Activated T-helper 1 cell treated with anti-CD3 and anti-CD28 coated beads, Interleukin-2, amount 50 U/mL, for 16 hours (primary cell): ENCODE measurements at places on chromosomes 11 and 22.

GRCh38 chr22:38412435-38413084 is 42.4 kb downstream of the KCNJ4 start:
- no peak for DNase-seq

- DNase-seq = no peak
Observed at GRCh38 chr22:26636296-26636695, 14.5 kb downstream of the CRYBA4 start.

DNA sequence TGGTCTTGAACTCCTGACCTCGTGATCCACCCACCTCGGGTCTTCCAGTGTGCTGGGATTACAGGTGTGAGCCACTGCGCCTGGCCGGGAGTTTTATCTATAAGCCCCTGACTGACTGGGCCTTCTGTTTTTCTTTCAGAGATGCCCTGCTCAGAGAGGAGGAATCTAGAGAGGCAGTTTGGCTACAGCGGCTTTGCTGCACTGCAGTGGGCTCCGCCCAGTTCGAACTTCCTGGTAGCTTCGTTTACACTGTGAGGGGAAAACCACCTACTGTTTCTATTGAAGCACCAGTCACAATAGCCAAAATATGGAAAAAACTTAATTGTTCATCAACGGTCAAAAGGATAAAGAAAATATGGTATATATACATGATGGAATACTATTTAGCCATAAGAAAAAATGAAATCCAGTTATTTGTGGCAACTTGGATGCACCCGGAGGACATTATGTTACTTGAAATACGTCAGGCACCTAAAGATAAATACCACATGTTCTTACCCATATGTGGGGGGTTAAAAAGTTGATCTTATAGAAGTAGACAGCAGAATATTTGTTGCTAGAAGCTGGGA is 31.9 kb upstream of the FAM181B start:
- no peak for DNase-seq

- no peak for DNase-seq
Observed at GRCh38 chr11:2140411-2141400, 1.5 kb upstream of the IGF2 start.

DNA sequence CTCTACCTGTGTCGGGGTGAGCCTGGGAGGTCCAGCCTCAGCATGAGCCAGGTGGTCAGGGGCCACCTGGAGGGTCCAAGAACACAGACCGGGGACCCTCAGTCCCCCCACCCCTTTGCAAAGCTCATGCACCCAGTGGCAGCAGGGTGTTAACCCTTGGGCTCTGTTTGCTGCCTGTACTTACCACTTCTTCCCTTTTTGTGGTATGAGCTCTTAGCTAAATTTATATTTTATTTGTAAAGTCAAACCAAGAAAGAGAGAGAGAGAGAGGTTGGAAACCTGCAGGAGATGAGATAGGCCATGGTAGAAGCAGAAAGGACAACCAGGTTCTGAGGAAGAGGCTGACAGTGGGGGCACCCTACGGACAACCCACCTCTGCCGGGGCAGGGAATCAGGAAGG is 29.9 kb downstream of the IL10RA start:
- DNase-seq = no peak

DNA sequence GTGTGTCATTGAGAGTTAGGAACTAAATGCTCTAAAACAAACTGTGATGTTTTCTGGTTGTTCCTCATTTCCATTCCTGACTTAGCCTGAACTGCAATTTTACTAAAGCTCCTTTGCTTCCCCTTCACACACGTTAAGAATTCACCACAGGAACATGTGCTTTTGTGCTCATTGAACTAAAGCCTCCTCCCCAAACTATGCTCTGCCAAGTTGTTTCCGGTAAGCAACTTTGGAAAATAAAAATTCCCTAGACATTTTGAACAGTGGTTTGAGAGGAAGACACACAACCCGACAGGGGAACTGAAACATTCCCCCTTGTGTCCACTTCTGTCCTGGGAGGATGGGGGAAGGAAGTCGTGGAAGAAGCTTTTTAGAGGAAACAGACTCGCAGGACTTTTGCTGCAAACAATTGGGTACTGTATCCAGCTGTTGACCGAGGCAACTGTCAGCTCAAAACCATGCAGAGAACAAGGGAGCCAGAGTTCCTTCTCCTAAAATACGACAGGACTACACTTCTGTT is 66.9 kb downstream of the GAB2 start:
- DNase-seq = no peak

GRCh38 chr11:2470495-2470894 is 25.7 kb downstream of the KCNQ1 start:
- DNase-seq = no peak

DNA sequence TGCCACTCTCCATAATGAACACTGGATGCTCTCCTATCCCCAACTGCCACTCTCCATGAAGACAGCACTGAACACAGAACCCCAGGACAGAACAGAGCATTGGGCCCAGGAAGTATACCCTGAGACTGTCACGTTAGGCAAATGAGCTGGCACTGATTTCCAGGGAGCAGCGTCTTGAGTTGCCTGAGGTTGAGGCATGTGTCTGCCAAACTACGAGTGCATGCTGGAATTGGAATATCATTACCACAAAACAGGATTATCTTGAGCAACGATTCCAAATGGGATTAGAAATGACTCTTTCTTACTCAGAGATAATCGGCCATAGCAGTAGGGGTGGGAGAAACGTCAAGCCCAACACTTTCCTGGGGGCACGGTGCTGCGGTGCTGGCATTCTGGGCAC is 39.9 kb downstream of the CLPB start:
- no peak for DNase-seq

- DNase-seq = no peak
Observed at GRCh38 chr11:9170450-9170849, 79.1 kb upstream of the SCUBE2 start.

GRCh38 chr11:120778685-120779490 is 245.0 kb upstream of the TBCEL start:
- DNase-seq = no peak

GRCh38 chr22:38732251-38732815 is 23.5 kb downstream of the SUN2 start:
- DNase-seq = no peak

- peak; percentile 26 for DNase-seq
Observed at GRCh38 chr22:17258015-17258787, 39.0 kb upstream of the ADA2 start.

- no peak for DNase-seq
Observed at GRCh38 chr11:115903179-115903578, 399.0 kb upstream of the CADM1 start.

DNA sequence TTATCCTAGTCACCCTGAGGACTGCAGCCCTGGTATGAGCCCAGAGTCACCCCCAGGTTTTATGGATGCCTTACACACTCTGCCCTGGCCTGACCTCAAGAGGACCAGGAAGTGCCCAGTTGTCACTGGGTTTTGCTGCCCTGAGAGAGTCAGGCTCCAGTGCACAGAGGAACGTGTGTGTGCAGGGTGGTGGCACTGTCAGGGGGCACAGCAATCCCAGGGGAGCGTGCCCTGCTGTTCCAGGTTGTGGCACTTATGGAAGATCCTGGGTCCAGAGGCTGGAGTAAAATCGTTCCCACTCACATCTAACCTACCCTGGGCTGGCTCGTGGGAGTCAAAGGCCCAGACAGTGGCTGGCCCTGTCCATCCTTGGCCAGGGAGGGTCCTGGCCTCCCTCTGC is 7.6 kb downstream of the APOBEC3A start:
- DNase-seq = no peak

- DNase-seq = no peak
Observed at GRCh38 chr22:20038574-20038973, 17.7 kb downstream of the TANGO2 start.

GRCh38 chr22:47676685-47677084 is 914.2 kb downstream of the TBC1D22A start:
- no peak for DNase-seq

DNA sequence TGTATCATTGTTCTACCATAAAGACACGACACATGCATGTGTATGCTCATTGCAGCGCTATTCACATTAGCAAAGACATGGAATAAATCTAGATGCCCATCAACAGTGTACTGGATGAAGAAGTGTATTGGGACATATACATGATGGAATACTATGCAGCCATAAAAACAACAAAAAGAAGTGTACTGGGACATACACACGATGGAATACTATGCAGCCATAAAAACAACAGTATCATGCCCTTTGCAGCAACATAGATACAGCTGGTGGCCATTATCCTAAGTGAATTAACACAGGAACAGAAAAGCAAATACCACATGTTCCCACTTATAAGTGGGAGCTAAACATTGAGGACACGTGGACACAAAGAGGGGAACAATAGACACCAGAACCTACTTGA is 22.7 kb downstream of the ARL14EP start:
- DNase-seq = no peak

DNA sequence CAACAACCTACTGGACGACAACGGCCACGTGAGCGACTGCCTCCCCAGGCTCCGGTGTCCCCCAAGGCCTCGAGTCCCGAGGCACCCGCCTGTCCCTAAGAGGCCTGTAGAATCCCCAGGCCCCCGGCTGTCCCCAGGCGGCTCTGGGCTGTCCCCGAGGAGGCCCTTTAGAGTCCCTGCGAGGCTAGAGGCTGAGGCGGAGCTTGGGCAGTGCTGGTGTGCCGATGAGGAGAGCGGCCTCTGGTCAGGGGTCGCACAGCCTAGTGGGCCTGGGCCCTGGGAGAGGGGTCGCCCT is 3.7 kb downstream of the TBX1 start:
- DNase-seq = no peak

- no peak for DNase-seq
Observed at GRCh38 chr22:36755316-36755715, 20.6 kb downstream of the IFT27 start.

DNA sequence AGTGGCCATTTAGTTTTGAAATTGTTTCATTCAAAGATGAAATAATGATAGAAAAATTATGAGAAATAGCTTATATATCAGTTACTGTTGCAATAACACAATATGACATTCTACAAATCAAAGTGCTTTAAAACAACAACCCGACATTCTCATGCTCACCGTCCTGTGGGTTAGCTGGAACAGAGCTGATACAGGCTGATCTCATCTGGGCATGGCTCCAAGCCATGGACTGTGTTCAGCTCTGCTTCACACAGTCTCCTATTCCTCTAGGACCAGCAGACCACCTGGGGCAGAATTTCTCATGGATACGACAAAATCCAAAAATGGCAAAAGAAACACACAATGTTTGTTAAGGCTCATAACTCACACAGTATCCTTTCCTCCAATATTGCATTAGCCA is 178.6 kb downstream of the CNTN5 start:
- DNase-seq = no peak

DNA sequence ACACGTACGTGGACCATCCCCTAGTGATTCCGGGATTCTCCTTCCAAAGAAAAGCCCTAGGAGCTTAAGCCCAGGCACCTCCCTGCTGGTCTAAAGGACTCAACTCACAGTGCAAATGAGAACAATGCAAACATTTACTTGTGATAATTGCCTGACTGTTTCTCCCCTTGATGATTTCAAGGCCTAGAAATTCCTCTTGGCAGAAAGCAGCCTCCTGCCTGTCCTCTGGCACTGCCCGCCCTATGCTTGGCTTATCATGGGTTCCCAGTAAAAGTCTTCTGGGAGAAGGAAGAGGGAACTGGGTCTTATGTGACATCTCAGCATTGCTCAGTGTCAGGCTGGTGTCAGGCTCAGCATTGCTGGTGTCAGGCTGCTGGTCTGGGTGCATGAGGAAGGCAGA is 351.8 kb downstream of the SHANK2 start:
- DNase-seq = no peak

- no peak for DNase-seq
Observed at GRCh38 chr22:17318817-17319216, 50.4 kb upstream of the CECR2 start.

- no peak for DNase-seq
Observed at GRCh38 chr11:127191261-127191660, 190.7 kb upstream of the KIRREL3 start.

DNA sequence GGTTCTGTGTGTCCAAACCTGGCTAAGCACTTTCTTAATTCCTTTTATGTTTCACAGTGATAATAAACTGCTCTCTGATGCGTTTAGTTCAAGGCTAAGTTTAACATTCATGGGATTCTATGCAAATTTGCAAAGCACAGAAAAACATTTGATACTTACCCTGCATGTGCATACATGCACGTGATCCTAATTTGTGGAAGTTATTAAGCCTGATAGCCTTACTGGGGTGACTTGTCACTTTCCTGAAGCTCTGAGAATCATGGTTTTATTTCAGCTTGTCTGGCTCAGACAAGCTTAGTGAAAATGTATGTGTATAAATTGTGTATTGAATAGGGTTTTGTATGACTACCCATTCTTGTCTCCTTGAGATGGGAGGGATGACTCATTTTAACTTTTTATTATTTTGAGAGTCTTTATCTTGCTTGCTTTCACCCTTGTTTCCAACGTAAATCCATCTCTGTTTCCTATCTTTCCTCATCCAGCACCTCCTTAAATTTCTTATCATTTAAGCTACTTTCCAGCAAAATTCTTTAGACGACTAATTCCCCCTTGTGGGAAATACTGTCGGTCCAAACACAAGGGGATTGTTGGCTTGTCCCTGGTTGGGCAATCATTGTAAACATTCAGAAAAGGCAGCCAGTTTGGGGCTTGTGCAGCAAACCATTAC is 167.1 kb downstream of the C11orf91 start:
- DNase-seq = no peak

DNA sequence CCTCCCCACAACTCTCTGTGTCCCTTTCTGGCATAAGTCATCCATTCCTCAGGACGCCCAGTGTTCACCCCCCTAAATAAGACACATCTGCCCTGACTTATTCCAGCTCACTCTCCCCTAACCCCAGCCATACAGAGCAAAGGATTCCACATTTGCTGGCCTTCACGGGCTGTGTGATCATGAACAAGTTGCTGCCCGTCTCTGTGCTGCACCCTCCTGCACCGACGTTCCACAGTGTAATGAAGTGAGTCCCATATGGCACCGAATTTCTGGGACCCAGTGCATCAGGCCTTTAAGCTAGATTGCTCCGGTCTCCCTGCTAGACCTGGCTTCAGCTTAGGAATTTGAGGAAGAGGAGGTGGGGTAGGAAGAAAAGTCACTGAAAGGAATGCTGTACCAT is 22.4 kb upstream of the LRRC32 start:
- no peak for DNase-seq

DNA sequence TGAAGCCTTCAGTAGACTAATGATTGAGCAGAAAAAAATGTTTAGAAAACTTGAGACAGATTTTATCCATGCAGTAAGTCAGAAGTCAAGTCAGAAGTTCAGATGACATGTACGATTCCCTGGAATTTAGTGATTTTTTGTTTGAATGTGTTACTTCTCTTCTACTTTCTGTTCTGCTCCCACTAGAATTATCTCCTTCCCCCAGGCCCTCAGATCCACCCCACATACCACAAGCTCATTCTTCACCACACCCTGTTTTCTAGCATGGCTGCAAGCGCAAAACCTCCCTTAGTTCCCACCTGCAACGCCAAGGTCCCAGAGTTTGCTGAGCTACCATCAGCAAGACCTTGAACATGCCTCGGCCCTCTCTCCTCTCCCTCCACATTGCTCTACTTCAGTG is 64.1 kb downstream of the KCNJ1 start:
- DNase-seq = no peak

DNA sequence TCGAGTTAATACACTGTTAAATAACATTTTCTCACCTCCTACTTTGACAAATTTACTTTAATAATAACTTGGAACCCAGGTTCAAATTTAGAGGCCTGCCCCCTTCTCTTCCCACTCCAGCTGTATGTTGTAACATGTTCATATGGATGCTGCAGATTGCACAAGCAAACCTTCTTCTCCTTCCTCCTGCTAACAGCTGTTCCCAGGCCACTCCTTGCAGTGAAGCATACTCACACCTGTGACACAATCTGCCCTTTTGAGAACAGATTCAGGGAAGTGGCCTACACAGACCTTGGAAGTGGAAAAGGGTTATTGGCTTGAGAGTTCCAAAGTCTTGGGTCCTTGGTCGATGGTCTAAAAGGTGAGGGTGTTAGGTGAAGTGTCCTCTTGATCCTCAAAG is 131.9 kb downstream of the TEAD1 start:
- no peak for DNase-seq

GRCh38 chr11:117096201-117096991 is 1.8 kb downstream of the SIK3 start:
- peak; percentile 15 for DNase-seq
